ENCODE measurements at places on chromosomes 3 and 15. TPM values are rescaled to one million over a fixed set of nuclear protein-coding genes. Genes with fewer than 3 reads are reported as not detected.

KLHDC8B gene
- total RNA-seq, result 20.0 TPM

ST3GAL6 gene
- total RNA-seq, result not detected

ALDH1A2 gene
- total RNA-seq, result not detected

NCEH1 gene
- total RNA-seq, result 0.27 TPM

ZNF385D gene
- under 0.01 TPM for total RNA-seq

SERINC4 gene
- not detected for total RNA-seq

GRCh38 chr3:45055411-45056143, 29.5 kb downstream of the CLEC3B start:
- DNase-seq, result no peak

- DNase-seq, result no peak
Observed at GRCh38 chr3:135834465-135834864, 131.1 kb upstream of the PPP2R3A start.

DNA sequence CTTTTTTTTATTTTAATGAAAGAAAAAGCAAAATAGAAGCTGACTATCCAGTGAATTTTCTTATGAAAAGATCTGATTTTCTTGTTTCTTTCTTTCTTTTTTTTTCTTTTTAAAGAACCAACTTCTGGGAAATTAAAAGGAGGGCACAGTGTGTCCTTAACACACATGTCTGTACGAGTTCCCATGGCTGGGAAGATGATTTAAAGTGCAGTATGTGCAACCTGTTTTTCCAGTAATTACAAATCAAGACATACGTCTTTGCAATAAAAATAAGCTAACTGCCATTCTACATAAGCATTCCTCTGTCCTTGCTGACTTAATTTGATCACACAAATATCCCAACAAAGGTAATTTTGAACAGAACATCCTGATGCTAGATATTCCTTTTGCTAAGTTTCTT, 416.1 kb downstream of the ROBO1 start:
- DNase-seq, result no peak

- no peak for DNase-seq
Observed at GRCh38 chr3:176119826-176120225, 1077.5 kb downstream of the TBL1XR1 start.

GRCh38 chr15:68364028-68364659, 67.8 kb downstream of the ITGA11 start:
- DNase-seq, result no peak

DNA sequence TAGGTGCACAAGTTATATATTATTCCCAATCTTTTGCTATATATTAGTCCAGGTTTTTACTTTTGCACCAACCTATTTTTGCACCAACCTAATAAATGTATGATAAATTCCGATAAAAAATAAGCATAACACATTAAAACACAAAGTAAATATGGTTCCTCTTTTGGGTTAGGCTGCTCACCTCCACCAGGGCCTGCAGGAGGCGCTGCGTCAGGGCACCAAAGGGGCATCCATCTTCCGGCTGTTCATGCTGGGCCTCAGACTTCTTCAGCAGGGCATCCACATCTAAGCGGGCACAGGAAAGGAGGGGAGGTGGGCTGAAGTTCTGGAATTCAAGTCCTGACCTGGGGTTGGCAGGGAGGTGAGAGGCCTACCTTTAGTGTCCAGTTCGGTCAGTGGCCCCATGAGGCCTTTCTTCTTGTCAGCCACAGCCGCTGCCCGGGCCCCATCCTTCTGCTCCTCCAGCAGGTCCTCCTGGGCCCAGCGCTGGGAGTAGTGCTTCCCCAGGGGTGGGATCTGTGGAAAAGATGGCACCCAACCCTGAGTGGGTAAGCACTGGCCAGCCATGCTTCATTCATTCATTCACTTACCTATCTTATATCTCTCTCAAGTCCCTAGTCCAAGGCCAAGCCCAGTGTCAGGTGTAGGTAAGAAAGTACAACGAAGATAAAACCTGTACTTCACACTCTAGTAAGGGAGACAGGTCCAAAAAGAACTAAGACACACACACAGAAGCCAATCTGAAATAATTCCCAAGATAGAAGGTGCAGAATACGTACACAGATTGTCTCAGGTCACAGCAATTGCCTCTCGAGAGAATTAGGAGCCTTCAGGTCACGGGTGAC, 5.2 kb downstream of the TADA3 start:
- no peak for DNase-seq

- peak; percentile 51 for DNase-seq
Observed at GRCh38 chr3:187319699-187320302, 28.3 kb upstream of the MASP1 start.

- no peak for DNase-seq
Observed at GRCh38 chr15:58015565-58015964, 49.9 kb downstream of the ALDH1A2 start.

DNA sequence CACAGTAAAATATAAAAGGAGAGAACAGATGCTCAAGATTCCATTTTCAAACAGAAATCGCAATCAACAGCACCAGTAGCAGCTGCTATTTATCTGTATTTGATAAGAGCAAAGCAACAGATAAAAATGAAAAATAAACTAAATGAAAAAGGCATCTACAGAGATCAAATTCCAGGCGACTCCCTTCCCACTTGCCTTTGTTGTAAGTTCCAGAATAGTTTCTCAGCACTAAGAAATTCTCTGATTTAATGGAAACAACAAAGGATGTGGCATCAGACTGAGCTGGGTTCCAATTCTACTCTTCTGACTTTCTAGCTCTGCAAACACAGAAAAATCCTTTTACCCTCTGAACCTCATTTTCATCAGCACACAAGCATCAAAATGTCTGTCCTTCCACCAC, 110.8 kb upstream of the MME start:
- DNase-seq, result no peak

DNA sequence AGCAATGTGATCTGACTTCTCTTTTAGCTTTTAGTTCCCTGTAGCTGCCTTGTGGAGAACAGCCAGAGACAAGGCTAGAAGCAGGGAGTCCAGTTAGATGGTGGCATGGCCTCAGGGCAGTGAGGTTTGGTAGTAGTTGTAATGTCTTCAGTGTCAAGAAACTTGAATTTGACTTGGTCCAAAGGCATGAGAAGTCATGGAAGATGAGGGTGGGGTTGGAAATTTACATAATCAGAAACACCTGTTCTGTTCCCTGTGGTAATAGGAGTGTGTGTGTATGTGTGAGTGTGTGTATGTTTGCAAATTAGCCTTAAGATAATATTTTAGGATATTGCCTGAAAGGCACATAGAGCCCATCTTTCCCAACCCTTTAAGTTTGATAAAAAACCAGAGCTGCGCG, 55.2 kb upstream of the GCNT3 start:
- no peak for DNase-seq

DNA sequence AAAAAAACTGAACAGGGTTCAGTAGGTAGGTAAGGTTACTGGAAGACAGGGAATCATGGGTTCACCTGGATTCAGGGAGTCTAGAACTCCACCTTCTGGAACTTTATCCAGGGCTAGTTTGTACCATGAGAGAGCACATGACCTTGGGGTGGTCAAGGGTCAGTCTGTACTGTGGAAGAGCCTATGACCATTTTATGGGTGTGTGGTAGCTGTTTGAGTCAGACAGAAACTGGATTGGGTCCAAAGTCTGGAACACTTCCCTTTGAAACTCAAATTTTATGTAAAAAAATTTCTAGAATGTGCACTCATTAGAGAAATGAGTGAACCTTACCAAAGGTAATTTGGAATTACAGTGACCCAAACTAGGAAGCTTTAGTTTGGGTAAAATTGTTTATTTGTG, 486.0 kb upstream of the AGTR1 start:
- no peak for DNase-seq

GRCh38 chr3:133153382-133153781, 115.2 kb downstream of the TMEM108 start:
- DNase-seq, result no peak

- DNase-seq, result no peak
Observed at GRCh38 chr3:113231827-113232253, 20.5 kb downstream of the BOC start.

GRCh38 chr3:8945890-8946600, 17.2 kb downstream of the RAD18 start:
- no peak for DNase-seq

DNA sequence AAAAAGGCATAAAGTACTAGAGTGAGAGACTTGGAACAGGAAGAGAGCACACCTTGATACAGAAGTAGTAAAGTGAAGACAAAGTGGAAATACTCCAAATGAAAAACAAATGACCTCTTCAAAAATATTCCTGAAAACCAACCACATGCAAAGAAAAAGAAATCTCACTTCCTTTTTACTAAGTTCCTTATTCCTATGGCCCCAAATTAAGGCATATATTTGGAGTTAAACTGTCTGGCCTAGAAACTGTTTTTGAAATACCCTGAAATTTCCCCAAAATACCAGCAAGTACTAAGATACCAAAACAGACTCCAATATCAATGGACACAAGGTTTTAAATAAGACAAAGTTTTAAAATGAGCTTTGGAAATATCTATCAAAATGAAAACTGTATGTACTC, 58.2 kb downstream of the ZNF148 start:
- DNase-seq, result no peak

DNA sequence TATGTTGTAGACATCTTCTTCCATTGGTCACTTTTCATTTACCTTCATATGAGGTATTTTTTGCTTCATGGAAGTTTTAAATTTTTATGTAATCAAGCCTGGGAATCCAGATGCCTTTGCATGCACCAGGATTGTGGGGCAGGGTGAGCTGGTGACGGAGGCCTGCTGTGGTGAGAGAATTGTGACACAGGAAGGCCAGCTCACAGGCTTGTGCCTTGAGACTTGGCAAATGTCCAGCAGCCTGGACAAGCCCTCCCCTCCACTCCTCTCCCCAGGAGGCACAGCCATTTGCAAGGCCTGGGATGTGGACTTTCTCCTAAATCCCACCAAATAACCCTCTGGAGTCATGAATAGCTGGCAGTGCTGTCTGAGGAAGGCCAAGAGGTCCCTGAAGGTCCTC, 67.4 kb downstream of the RHCG start:
- DNase-seq, result no peak

DNA sequence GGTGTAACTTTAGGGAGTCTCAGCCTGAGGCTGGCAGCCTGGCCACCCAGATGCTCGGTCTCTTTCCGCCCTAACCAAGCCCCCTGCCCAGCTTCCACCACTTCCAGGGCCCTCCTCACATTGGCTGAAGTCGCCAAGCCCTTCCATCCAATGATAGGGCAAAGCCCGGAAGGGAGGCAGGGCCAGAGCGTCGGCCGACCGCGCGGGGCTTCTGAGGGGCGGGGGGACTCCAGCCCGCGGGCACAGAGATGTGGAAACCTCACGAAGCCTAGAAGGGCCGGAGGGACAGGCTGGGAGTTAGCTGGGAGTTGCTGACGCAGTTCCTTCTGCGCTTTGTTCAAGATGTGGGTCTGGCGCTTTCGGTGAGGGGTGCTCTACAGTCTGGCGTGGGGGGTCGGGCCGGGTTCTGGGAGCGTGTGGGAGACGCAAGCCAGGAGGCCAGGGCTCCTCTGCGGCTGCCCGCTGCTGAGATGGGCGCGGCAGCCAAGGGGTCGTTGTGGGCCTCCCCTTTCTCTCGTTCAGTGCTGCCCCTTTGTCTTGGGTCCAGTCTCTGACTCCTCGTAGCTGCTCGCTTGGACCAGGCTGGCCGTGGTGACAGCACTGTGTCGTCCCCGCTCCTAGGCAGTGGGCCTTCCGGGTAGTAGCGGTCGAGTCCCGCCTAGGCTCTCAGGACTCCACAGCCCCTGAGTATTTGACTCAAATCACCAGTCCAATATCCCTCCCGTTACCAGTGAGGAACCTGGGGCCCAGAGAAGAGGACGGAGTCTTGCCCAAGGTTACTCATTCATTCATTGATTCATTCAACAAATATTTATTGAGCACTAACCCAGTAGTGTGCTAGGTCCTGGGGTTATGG, at the start of gene ZNF660:
Gene ZNF660 (plus strand): TSS at position 319 of the 856 bp plus-strand sequence. CDS start 9,230 bp downstream, outside the sequence.
- DNase-seq, result peak; percentile 94

- peak; percentile 42 for DNase-seq
Observed at GRCh38 chr15:81807186-81807585, 238.6 kb downstream of the MEX3B start.

DNA sequence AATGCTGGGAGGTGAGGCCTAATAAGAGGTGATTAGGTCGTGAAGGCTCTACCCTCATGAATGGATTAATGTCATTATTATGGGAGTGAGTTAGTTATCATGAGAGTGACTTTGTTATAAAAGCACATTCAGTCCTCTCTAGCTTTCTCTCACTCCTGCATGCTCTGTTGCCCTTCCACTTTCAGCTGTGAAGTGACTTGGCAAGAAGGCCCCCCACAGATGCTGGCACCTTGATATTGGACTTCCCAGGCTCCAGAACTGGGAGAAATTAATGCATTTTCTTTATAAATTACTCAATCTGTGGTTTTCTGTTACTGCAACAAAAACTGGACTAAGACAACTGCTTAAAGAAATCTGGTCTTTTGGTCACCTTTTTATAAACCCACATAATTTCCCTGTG, 144.3 kb downstream of the FBN1 start:
- no peak for DNase-seq

DNA sequence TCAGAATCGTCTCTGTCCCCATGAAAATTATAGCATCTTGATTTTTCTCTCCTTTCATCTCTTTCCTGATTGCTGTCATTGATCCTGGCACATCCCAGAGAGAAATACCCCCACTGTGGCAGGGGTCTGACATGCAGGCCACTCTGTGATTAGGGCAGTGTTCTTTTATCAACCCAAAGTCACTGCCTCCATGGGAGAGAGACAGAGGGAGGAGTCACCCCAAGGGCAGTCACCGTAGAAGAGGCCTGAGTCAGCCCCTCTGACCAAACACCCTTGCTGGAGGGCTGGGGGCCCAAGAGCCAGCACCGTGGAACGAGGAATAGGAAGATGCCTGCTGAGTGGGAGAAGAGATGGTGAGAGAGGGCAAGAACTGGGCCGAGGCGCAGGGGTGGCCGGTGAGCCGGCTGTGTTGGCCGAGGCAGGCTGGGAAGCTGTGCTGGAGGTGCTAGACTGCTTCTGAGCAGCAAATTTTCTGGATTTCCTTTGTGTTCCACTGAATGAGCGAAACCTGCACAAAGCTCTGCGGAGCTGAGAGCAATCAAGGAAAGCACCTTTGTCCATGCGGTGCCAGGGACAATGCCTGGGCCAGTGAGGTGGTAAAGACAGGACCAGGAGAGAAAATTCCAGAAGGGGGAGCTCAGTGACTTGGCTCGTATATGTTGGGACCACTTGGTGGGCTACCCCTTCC, 103.8 kb downstream of the ADCY5 start:
- DNase-seq, result no peak

DNA sequence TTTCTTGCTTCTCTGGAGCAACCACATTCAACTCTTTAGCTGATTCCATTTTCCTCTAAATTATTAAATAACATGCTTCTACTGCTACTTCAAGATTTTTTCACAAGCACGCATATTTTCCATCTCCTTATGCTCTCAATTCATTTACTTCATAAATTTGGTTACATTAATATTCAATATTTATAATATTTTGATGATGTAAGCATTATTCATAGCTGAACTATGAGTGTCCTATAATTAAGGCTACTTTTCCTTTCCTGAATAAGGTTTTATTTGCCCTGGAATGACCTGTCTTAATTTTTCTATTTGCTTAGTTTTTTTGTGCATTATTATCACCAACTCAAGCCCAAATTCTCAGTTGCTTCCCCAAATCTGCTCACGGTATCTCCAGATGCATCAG, 109.4 kb upstream of the ADPGK start:
- no peak for DNase-seq

Measured in G401 (cell line).